ENCODE measurements at places on chromosomes 5 and 9.

DNA sequence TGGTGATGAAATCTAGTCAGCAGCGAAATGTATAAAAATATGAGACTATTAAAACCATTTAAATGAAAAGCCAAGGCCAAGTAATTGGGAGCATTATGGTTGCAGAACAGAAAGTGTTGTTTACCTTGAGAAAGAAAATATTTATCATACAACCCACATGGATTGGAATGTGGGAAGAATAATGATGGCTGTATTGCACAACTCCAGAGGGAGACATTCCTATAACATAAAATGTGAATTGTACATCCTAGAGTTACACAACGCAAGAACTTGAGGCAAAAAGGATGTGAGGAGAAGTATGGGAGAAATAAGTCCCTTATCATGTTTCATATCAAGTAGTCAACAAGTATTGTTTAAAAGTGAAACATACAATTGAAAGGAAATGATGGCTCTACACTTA, 1014.0 kb upstream of the SEMA6A start:
- no peak for DNase-seq

GRCh38 chr5:106167766-106168165, 1503.0 kb downstream of the EFNA5 start:
- no peak for DNase-seq

DNA sequence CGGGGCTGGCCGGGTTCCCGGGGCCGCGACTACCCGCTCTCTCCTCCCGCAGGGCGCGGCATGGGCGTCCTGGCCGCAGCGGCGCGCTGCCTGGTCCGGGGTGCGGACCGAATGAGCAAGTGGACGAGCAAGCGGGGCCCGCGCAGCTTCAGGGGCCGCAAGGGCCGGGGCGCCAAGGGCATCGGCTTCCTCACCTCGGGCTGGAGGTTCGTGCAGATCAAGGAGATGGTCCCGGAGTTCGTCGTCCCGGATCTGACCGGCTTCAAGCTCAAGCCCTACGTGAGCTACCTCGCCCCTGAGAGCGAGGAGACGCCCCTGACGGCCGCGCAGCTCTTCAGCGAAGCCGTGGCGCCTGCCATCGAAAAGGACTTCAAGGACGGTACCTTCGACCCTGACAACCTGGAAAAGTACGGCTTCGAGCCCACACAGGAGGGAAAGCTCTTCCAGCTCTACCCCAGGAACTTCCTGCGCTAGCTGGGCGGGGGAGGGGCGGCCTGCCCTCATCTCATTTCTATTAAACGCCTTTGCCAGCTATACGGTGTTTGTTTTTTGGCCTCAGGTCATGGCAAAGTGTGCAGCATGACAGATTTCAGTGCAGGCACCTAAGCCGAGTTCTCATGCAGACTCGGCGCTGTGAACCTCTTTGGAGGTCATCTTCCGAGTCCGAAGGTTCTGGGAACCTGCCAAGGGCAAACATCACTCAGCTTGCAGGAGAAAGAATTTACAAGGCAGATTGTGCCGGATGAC, 516 bp downstream of the MRPL41 start:
- DNase-seq: peak; percentile 13

DNA sequence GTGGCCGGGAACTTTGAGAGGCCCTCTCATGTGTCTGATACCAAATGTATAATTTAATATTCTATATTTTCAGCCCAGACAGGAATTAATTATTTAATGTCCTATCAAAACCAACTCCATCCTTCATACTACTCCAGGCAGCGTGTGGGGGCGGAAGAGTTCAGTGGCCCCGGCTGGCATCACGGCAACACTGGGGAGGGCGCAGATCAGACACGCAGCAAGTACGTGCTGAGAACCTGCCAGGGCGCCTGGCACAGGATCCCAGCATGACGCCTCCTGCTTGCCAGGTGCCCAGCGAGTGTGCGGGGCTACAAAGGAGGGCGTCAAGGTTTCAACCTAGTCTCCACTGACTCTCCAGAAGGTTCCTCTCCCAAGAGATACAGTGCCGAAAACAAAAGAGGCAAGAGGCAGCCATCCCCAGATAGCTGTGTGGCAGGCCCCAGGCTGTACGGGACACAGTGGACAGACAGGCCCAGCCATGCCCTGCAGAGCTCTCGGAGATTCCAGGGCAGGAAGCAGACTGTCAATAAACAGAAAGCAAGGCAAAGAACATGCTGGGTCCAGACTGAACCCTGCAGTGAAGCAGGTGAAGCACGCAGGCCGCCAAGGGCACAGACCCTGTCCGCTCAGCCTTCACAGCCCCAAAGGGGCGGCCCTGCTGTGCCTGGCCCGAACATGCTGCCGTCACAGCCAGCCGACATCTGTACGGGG, 110.3 kb downstream of the VAV2 start:
- no peak for DNase-seq

DNA sequence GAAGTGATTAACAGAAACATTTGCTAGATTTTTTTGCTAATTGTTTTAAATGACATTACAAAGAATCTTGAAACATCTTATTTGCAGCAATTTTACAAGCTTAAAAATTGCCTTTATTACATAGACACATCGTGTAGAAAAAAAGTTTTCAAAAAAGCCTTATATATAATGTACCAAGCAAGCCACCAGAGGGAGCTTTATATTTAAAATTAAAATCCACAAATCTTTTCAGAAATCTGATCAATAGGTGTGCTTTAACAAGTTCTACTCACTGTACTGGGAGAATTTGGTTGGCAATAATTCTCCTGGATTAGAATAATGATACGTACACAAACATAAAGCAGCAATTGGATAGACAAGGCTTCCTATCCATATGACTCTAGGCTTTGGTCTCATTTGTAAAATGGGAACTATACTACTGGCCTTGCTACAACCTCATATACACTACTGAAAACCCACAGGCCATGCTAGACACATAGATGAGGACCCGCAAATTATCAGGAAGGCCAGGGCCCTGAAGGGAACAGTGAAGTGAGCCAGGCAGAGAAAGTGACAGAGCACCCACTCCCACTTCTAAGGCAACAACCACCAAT, 4.8 kb downstream of the PSMB7 start:
- DNase-seq: no peak
